ENCODE measurements at places on chromosomes 6 and 20. TPM values are rescaled to one million over a fixed set of nuclear protein-coding genes. Genes with fewer than 3 reads are reported as not detected.

Gene OR10C1
- not detected for total RNA-seq

Gene PMEPA1
- 42.7 TPM for total RNA-seq

Gene SFT2D1
- total RNA-seq: 50.9 TPM

Gene C6orf141
- total RNA-seq: 25.2 TPM

Gene FAM209B
- total RNA-seq: not detected

Gene MLN
- total RNA-seq: not detected

Gene MOCS1
- total RNA-seq: 90.1 TPM

Gene SLC2A10
- 16.7 TPM for total RNA-seq

Gene RAB5IF
- total RNA-seq: 66.8 TPM

GRCh38 chr6:36296240-36296639 is 26.4 kb downstream of the PNPLA1 start:
- no peak for DNase-seq

DNA sequence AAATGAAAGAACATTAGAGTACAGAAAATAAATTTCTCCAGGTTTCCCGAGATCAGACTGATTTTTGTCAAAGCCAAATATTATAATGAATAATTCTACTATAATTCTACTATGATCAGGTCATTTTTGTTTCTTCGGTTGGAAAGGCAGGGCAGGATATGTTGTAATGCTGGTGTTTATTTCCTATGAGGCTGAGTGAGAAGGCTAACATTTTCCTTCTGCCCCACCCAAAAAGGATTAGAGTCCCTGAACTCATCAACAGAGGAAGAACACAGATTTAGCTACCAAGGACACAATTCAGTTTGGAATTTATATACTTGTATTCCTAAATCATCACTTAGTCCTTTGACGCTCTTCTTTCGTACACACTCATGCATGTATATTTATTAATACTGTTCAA is 318.9 kb downstream of the SYNE1 start:
- DNase-seq: no peak

GRCh38 chr6:150640556-150641209 is 41.0 kb downstream of the PLEKHG1 start:
- no peak for DNase-seq

DNA sequence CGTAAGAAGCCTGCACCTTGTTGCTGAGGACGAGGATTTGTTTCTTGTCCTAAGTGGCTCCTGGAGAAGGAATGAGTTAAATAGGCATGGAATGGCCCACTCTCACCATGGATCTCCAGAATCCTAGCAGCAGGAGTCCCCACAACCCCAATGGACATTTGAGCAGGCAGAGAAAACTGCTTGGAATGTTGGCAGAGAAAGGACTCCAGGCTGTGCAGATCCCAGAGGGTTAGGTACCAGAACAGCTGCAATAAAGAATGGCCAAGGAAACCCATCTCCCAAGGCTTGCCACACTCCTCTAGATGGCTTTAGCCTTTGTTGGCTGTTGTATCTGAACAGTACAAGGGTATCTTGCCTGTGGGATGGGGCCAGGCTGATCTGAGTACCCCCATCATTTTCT is 1415.7 kb upstream of the ADGRB3 start:
- DNase-seq: no peak

- no peak for DNase-seq
Measured at GRCh38 chr6:54519161-54519560, 210.9 kb downstream of the TINAG start.

GRCh38 chr6:7974565-7974937 is 64.0 kb upstream of the TXNDC5 start:
- no peak for DNase-seq

DNA sequence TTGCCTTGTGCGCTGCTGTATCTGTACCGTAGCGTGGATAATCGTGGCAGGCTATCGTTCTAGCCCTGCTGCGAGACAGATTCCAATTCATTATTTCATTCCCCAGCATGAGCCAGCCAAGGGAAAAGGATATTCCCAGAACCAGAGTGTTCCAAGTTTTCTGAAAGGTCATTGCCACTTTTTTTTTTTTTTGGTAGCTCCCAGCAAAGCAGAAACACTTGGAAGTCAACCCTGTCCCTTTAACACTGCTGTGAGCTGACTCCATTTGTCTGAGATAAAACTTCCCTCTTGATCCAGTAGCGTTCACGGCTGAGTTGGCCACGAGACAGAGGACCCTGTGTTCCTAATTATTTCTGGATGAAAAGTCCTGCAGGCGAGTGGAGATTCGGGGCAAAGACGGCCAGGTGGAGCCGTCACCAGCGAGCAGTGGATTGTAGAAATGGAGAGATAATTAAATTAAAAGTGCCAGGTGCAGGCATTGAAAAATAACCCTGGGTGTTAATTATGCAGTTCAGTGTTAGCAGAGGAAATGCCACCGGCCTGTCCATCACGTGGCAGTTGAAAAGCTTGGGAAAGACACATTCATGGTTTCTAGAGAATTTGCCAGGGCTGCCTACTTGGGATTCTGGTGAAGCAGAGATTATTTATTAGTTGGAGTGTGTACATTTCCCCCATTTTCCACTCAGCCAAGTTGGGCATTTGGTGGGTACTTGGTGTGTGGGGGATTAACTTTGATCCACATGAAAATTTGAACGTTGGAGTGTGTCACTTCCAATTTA is 164.2 kb downstream of the SLC24A3 start:
- DNase-seq: no peak

- no peak for DNase-seq
Measured at GRCh38 chr6:155121699-155122098, 126.6 kb downstream of the TIAM2 start.

GRCh38 chr6:156421933-156422332 is 355.2 kb upstream of the ARID1B start:
- no peak for DNase-seq

DNA sequence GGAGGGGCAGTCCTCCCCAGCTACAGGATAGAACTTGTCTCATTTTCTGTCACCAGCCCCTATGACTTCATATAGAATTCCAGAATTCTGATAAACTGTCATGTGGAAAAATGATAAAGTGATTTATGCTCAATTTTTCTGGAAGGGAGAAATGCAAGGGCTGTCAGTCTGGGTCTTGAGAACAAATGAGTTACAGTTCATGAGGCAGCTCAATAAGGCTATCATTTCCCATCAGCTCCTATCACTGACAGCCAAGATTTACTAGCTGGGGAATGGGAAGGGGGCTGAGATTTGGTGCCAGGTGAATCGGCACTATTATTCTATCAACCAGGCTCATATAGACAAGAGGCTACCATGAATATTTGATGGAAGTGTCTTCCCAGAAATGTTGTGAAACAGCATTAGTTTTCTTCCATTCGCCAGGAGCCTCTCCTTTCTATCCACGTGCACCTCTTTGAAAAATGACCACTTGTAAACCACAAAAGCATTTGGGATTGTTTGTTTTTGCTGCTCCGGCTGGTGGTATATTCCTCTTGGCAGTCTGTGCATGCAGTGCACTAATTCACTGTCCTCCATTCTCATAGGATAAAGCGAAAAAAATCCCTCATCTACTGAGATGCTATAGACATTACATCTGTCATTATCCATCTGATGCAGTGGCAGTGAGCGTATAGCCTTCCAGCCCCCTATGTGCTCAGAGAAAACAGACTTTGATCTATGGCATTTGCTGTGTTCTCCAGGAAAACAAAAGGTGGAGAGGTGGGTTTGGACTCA is 528.7 kb upstream of the RNF217 start:
- DNase-seq: no peak

GRCh38 chr20:32386091-32386490 is 28.0 kb downstream of the ASXL1 start:
- DNase-seq: no peak

GRCh38 chr20:1334761-1335160 is 5.8 kb upstream of the SDCBP2 start:
- DNase-seq: no peak

DNA sequence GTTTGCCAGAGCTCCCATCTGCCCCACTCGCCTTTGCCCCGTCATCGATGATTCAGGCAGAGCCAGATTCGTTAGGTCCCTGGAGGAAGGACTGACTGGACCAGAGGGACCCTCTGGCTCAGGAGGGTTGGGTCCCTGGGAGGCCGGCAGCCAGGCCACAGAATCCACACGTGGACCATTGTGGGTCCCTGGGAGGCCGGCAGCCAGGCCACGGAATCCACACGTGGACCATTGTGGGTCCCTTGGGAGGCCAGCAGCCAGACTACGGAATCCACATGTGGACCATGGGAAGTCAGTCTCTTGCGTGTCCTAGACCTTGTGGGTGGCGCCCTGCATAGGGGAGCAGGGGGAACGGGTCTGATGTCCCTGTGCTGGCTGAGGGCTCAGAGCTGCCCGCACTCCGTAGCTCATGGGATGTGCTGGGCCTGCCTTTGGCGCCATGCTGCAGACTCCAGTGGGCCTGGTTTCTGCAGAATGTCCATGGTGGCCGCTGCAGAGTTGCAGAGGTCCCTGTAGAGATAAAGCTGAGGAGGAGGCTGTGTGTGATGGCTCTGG is 23.5 kb downstream of the UCKL1 start:
- no peak for DNase-seq

- no peak for DNase-seq
Measured at GRCh38 chr20:48165401-48165685, 380.1 kb upstream of the SULF2 start.

GRCh38 chr20:4568361-4568959 is 153.2 kb upstream of the PRND start:
- no peak for DNase-seq

DNA sequence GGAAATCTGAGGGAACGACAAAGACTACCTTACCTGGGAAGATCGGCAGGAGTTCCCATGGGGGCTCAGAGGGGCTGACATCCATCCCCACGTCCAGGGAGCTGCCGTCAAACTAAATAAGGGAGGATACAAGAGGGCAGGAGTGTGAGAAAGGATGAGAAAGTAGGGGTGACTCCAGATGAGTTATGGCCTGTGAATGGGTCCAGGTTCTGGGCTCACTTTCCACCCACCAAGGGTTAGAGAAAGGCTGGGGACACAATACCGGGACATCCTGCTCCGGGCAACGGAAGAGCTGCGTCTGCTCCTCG is 683 bp downstream of the ATF6B start:
- no peak for DNase-seq

- DNase-seq: no peak
Measured at GRCh38 chr6:3835055-3835731, 14.0 kb upstream of the FAM50B start.

GRCh38 chr6:89173634-89174033 is 27.8 kb downstream of the PM20D2 start:
- DNase-seq: no peak

DNA sequence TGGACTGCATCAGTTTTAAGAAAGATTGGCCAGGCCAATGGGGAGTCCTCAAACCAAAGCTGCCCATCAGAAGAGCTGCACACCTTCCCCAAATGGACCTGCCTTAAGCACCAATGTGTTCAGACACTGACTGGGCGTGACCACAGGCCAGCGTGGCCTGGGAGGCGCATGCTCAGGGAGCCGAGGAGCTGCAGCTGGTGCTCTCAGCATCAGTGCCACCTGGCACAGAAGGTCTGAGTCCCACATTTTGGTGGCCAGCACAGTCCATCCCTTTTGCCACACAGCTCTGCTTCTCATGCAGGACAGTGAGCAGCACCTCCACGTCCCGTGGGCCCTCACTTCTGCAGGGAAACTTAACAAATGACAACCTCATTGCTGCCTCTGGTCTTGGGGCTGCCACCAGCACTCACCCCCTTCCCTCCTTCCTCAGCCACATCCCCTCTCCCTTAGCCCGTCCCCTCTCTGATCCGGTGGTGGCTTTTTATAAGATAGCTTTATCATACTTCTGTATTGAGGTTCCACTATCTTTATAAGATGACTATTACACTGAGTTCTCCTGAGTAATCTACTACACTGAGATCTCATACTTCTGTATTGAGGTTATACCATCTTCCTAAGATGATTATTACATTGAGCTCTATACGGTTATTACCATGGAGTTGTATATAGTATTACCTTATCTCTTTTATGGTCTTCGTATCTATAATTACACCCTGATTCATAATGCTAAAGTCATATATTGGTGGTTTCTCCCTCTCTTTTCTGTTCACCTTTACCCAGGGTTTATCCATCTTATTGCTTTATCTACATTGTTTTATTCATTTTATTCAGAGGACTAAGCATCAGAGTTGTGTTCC is 109.1 kb downstream of the TOX2 start:
- no peak for DNase-seq
